ENCODE measurements at places on chromosomes 6 and 20.

DNA sequence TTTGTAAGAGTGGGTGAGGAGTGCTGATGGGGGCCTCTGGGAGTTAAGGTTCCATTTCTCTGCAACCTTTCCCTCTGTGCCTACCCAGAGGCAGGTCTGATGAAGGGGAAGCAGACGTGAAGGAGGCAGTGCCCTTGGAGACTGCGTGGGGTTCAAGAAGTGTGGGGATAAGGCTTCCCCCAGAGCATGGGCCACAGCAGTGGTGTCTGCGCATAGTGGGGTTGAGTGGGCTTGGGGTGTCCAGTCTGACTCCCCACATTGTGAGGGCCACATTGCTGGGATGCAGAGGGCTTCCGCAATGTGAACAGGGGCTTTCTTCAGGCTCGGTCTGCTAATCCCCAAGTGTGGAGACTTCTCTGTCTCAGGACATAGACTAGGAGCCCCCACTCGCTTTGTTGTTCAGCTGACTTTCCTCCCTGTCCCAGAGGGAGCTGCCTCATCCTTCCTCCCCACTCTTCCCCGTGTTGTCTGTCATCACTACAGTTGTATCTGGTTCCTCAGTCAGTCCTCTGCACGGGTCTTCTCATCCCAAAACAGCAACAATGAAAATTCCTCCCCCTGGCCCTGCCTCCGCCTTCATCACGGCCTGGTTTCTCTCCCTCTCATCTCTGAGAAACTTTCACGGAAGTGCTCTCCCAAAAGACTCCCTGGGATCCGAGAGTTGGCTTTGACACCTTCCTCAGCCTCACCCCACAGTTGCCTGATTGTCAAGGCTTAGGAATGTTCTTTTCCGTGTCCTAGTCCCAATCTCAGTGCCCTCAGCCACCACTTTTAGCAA is 2.8 kb downstream of the EBF4 start:
- no peak for DNase-seq

GRCh38 chr6:42017021-42017643 is 33.2 kb upstream of the TAF8 start:
- DNase-seq: no peak

DNA sequence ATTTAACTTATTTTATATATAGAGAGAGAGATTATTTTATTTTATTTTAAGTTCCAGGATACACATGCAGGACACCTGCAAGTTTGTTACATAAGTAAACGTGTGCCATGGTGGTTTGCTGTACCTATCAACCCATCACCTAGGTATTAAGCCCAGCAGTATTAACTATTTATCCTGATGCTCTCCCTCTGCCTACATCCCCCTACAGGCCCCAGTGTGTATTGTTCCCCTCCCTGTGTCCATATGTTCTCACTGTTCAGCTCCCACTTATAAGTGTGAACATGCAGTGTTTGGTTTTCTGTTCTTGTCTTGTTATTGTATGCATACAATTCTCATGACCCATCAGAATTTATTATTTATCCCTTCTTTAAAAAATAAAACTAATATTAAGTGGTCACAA is 34.6 kb downstream of the FKBP1C start:
- DNase-seq: no peak

GRCh38 chr20:60804240-60804917 is 447.7 kb upstream of the CDH4 start:
- no peak for DNase-seq

- no peak for DNase-seq
Observed at GRCh38 chr6:149888659-149889058, 9.3 kb downstream of the RAET1E start.

DNA sequence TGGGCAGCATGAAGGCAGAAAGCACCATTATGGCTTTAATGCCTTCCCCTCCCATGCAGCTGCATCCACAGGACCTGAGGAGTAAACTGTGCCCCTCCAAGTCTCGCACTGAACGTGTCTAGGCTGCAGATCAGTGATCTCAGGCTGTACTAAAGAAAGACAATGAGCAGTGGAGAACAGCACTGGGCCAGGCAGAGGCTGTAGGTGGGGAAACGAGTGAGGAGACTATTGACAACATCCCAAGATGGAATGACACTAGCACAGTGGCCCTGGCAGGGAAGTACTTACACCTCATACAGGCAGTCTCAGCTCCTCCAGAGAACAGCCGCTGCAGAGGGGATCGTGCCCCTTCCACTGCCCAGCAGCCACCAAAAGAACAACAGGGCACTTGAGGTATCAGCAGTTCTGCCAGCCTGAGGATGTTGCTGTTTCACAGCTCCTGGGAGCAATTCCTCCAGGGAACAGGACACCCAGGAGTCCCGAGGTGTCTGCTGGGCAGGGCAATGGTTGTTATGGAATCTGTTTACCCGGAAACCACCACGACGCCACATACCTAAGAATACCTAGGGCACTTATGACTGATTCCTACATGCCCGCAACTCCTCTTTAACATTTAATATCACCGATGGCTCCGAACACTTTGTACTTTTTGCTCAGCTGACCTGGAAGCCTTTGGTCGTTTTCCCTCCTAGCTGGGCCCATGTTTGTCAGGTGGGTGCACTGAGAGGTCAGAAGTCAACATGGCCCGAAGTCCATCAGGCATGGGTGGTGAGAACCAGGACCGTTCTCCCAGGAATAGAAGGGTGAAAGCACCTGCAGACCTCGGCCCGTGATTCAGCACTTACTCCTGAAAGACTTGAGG is 79.1 kb downstream of the SLC22A23 start:
- DNase-seq: no peak
